Cardiac fibroblast (primary cell): ENCODE measurements at places on chromosomes 11 and 22.

DNA sequence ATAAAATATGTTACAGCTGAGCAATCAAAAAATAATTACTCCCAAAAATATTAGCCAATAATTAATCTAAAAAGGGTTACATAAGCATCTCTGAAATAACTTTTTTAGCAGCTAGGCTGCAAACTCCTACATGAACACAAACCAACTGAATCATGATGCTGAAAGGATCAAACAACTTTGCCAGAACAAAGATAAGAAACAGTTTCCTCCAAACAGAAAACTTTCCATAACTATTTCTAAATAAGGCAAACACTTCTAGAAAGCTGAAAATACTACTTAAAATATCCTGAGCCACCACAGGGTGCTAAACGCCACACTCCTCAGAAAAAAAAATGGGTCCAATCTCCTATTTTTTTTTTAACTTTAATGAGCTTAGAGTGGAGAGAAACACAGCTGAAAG, 68.6 kb upstream of the ARHGAP32 start:
- no peak for DNase-seq

DNA sequence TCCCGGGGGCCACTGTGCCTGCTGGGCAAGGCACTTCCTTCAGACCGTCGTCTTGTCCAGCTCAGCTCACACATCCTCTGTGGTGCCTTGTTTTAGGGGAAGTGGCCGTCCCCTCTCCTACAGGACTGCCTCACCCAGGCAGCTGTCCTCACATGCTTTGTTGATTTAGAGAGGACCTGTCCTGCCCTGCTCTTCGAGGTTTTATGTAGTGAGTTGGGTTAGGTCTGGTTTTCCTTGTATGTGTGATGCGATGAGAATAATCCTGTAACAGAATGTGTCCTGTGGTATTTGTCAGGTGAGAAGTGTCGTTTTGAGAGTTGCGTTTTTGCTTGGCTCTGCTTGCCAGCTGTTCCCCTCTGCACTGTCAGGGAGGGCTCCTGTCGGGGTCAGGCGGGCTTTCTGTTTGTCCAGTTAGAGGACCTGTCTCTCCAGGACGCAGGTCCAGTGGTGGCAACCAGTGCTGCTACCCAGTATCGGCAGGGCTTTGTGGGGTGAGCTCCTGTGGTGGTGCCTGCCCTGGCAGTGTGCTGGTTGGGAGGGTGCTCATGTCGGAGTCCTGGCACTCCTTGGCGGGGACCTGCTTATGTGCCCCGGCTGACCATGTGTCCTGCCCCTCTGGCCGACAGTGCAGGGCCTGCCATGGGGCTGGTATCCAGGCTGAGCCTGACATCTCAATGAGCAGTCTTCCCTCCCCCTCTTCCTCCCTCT, 41.3 kb downstream of the MUC6 start:
- DNase-seq = no peak

DNA sequence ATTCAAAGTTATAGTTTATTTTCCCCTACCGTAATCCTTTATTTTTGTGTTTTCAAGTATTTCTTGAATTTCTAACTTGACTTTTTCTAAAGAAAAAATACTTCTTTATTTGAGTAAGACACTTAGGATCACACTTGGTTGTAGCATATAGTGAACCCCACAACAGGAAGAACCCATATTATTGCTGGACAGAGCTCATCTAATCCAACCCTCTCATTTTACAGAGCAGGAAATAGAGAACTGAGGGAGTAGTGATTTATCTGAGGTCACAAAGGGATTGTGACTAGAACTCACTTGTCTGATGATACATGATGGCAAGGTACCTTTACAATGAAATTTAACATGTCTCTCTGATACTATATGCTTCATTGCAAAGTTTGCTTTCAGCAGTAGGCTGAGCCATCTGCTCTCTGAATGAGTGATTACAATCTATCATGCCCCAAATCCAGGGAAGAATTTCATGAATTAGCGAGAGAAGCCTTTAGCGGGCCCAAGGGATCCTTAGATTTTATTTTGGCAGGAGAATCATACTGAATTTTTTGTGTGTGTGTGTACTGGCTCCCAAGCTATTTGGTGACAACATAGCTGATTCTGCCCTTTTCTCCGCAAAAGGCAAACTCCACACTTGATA, 9.8 kb downstream of the SLC17A6 start:
- no peak for DNase-seq

DNA sequence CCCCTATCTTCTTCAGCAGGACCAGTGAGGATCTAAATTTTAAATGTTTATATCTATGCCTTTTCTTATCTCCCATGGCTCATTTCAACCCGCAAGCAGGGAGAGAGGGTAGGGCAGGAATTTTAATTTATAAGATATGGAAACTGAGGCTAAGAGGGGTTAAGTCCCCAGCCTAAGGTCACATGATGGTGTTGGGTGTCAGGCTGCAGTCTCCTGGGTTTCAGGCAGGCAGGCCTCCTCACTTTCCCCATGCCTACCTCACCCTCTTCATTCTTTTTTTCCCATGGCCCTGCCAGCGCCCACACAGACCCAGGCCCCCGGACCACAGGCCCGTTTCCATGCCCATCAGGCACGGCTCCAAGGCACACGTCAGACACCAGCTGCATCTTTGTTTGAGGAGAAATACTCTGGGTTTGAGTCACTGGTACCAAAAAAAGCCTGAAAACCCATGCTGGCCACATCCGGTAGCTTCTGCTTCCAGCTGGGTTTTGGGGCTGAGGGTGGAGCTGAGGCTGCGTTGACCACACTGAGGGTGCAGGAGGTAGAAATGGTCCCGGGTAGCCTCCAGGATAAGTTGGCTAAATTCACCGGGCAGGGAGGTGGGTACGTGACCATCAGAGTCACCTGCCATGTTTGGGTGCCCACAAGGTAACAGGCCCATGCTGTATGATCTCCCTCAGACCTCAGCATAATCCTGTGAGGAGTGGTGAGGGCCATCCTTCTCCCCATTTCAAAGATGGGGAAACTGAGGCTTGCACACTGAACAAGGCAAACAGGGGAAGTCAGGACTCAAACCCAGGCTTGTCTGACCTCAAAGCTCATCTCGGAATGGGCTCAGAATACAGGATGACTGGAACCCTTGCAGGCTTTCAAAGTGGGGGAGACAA, 7.5 kb downstream of the CRYBB1 start:
- peak; percentile 95 for DNase-seq

DNA sequence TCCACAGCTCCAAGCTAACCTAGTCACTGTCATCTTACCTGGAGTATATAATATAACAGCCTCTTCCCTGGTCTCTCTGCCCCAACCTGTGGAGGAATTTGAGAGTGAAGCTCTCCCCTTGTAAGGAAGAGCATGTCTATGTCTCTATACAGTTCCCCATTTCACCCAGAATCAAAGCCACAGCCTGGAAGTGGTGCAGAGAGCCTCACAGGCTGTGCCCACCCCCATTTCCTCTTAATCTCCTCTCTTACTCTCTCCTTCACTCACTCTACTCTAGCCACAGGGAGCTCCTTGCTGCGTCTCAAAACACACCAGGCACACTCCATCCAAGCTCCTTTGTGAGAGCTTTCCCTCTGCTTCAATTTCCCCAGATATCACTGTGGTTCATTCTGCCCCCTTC, 302.5 kb upstream of the ISX start:
- DNase-seq = no peak

DNA sequence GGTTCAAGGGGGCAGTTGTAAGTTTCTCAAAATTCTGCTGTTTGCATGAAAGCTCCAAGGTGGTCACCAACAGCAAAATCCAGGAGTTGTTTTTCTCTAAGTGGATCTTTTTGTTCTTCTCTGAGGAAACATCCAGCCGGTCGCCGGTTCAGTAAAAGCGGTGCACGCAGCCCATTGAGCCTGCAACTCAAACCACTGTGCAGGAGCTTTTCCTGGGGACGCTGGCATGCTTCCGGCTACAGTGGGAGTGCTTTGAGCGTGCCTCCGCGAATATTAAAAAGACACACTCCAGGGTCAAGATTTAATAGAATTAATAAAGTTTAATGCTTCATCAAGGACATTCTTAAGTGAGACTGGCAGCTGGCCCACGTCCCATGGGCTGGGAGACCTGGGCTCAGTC, 25.4 kb downstream of the IGF2 start:
- DNase-seq = no peak

GRCh38 chr11:36899800-36900199, 301.8 kb upstream of the RAG2 start:
- DNase-seq = no peak

- DNase-seq = no peak
These were observed 65.0 kb downstream of the SLC36A4 start for GRCh38 chr11:93132836-93133235.

DNA sequence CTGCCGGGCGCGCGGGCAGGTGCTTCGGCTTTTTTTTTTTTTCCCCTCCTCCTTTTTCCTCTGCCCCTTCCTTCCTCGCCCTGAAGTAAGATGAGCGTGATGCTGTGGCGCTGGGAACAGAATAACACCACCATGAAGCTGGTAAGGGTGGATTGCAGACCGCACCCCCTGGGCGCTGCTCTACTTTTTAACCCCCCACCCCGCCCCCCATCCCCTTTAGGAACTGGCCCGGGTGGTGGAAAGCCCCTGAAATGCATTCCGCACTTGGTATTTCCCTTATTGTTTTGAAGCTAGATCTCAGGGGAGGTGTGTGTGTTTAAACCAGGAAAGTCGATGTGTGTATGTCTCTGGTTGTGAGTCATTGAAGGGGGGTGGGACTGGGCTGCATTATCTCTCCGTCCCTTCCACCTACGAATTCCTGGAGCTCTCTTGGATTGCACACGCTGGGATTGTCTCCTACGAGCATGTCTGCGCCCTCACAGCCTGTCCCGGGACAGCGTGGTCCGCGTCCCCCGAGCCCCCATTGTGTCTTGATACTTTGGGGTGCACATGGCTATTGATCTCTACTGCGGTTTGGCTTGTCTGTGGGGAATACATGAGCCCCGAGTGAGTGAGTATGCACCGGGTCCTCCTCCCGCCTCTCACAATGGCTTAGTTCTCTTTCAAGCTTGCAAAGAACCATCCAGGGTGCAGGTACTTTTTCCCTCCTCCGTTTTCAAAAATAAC, 64.9 kb downstream of the NAV2 start:
- DNase-seq = peak; percentile 85

DNA sequence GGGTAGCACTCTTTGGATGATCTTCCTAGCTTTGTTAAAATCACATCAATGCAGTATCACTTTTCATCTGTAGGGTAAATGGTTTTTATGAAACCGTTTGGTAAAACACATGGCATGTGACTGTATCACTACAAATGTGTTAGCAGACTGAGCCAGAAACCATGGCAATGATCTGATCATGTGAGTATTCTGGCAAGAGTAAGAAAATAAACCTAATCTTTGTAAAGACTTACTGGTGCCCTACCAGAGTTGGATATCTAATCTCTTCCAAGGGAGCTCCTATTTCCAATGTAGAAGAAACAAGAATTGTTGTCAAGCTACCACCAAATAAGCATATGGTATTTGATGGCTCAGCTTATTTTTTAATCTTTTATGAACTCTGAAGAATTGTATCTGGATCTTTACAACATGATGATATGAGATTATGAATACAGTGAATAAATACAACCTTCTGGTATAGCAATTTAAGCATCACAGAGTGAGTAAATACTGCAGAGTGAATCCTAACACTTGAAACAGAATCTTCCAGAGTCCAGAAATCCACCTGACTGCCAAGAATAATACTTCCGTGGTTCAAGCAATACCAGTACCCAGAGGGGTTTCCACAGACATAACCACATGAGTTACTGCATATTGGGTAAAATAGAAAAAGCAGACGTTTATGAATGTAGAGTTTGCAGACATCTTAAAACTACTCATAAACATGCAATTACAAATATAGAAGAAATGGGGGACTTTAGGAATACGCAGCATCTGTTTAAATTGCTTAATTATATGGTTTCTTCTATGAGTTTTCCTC, 238.8 kb downstream of the TTC28 start:
- peak; percentile 82 for DNase-seq

DNA sequence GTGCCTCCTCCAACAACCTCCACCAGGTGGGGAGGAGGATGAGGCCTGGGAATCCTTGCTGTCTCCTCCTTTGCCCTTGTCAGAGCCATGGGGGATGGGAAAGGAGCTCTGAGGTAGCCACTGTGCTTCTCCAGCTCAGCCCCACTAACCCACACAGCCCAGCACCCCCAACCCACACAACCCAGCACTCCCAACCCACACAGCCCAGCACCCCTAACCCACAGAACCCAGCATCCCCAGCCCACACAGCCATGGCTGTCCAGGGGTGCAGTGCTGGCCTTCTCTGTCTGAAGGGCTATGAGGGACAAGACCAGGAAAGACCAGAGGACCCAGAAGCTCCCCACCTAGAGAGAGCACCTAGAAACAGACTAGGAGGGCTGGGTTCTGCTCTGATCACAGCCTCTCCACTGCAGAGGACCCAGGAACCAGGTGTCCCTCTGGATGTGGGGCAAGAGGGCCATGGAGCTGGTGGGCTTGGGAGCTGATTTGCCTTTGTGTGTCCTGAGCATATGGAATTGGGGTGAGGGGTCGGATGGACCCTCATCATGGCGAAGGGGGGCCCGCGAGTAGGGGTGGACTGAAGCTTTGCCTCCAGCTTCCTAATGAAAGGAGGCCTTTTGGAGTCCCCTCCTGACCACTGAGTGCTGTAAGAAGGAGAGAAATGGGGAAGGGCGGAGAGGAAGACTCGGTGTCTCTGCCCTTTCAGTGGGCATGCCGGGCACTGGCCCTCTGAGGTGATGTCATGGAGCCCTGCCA, 117.6 kb upstream of the THY1 start:
- DNase-seq = no peak

GRCh38 chr22:46515208-46516111, 22.0 kb downstream of the CELSR1 start:
- DNase-seq = peak; percentile 32

- DNase-seq = no peak
These were observed 7.9 kb downstream of the RHOG start for GRCh38 chr11:3832816-3833215.

DNA sequence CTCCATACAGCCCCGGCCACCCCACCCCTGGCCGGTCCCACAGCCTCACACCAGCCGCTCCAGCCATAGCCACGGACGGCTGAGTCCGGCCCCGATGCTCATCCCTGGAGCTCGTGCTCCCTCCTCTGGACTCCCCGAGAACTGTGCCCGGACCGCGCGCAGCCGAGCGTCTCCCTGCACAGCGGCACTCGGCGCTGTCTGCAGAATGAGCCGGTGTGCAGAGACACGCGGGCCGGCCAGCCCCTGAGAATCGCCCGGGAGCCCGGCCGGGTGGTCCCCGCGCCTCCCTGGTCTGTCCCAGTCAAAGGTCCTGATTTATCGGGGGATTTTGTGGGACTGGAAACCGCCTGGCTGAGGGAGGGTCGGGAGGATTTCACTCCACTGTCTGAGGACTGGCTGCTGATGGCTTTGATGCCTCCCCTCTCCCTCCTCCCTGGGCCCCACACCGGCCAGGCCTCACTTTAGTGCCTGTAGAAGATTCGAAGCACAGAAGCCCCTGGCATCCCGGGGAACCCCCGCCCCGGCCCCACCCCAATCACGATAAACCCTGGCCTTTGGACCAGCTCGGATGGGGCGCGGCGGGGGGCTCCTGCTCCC, 102.7 kb downstream of the BRD1 start:
- peak; percentile 45 for DNase-seq

DNA sequence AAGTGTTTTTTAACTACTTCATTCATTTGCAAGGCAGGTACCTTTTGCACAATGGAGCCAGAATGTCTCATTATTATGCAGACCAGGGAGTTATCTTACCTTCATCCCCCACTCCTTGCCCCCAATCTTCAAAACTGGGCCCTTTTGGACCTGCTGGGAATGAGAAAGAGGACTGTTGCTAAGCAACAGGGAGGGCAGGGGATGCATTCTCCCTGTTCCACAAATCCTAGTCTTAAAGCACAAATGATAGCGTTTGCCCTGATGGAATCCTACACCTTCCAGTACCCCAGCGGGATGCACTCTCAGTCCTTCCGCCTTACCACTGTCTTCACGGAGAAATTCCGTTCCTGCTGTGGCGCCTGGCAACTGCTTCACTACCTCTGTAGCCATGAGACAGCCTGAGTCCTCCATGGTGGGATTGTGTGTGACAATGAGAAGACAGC, 4.1 kb upstream of the KCNJ1 start:
- DNase-seq = no peak
